ENCODE measurements at places on chromosomes 11 and 22. TPM values are rescaled to one million over a fixed set of nuclear protein-coding genes. Genes with fewer than 3 reads are reported as not detected.

ARHGAP20 gene
- total RNA-seq, result 1.8 TPM

YAP1 gene
- 163 TPM for total RNA-seq

MS4A5 gene
- not detected for total RNA-seq

CABP4 gene
- total RNA-seq, result not detected

DAGLA gene
- 7.5 TPM for total RNA-seq

CBLIF gene
- total RNA-seq, result not detected

PKNOX2 gene
- total RNA-seq, result not detected

LRRC10B gene
- total RNA-seq, result not detected

GPR83 gene
- total RNA-seq, result not detected

ZNF280A gene
- total RNA-seq, result not detected

NXPE2 gene
- 9.1 TPM for total RNA-seq

RAB36 gene
- total RNA-seq, result 2.5 TPM

ROBO3 gene
- total RNA-seq, result 49.5 TPM

UBASH3B gene
- 2.3 TPM for total RNA-seq

FLRT1 gene
- total RNA-seq, result 0.27 TPM

OR6A2 gene
- 0.70 TPM for total RNA-seq

CAPN5 gene
- total RNA-seq, result 134 TPM

FAM227A gene
- 18.2 TPM for total RNA-seq

PARVB gene
- 8.4 TPM for total RNA-seq

MS4A8 gene
- 541 TPM for total RNA-seq

ARFGAP3 gene
- total RNA-seq, result 31.4 TPM

NCR3LG1 gene
- 18.2 TPM for total RNA-seq

All from Peyer's patch (tissue), 4 donors.